Activated naive CD4-positive, alpha-beta T cell (primary cell): ENCODE measurements at places on chromosomes 6 and 20.

GRCh38 chr20:52529826-52530225 is 338.2 kb upstream of the ZFP64 start:
- DNase-seq, result no peak

GRCh38 chr6:159525445-159526025 is 167.5 kb downstream of the SOD2 start:
- DNase-seq, result no peak

DNA sequence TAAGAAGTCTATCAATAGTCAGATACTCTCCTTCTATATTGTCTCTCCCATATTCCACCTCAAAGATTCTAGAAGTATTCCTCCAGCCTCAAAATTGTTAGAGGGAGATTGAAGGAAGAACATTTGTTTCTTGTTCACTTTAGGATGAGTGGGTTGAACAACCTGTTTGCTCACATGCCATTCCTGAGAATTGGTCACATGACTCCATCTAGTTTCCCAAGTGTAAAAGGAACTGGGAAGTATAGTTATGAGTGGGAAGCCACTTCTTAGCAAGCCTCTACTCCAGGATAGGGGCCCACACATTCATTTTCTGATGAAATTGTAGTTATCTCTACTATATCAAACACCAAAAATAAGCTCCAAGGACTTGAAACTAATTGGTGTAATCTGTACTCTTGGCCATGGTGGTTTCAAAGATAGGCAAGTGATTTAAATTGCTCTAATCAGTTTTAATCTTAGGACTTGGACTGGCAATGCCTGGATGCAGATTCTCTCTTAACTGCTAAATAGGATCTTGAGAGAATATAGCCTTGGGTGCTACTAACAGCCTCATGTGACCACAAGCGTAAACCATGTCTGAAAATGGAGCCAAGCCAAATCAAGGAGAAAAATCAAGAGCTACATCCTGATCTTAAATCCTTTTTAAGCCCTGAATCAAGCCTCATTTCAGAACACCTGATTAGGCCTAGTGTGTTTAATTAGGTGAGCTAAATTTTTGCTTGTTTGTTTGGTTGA is 758.7 kb upstream of the MAN1A1 start:
- no peak for DNase-seq

DNA sequence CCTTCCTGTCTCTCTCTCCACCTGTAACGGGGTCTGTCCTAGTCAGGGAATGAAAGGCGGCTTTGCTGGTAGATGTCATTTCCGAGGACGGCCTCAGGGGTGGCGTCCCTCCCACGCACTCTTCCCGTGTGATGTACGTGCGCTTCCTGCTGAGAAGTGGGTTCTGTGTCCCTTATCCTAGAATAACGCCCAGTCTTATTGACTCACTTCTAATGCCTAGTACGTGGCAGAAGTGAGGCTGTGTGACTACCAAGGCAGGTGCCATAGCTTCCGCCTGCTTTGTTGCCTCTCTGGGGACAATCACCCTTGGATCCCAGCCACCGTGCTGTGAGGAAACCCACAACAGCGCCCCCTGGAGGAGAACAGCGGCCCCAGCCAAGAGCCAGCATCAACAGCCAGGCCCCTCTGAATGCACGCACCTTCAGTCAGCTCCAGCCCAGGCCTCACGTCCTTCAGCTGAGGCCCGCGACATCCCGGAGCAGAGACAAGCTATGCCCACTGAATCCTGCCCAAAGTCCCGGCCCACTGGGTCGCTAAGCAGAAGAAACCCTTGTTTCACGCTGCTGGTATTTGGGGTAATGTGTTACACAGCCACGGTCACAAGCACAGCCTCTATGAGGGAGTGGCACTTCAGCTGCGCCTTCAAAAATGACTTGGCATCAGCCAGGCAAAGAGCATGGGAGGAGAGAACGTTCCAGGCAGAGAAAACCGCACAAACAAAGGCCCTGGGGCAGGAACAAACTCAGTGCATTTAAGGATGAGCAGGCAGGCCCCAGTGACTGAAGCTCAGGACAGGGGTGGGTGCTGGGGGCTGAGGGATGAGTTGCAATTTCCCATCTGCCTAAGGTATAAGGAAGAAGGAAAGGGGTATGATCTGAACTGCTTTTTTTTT is 224.2 kb downstream of the NFATC2 start:
- peak; percentile 14 for DNase-seq

DNA sequence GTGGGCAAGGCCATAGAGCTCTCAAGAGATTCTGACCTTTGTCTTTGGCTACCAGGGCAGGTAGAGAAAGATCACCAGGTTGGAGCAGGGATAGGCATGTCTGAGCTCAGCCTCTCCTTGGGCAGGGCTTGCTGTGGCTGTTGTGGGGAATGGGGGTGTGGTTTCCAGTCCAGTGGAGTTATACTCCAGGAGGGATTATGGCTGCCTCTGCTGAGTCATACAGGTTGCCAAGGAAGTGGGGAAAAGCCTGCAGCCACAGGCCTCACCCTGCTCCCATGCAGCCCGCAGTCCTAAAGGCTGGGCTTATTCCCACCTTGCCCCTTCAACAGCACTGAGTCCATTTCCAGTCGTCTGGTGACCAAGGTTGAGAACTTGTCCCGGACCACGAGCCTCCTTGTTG is 21.9 kb downstream of the MEP1A start:
- no peak for DNase-seq

DNA sequence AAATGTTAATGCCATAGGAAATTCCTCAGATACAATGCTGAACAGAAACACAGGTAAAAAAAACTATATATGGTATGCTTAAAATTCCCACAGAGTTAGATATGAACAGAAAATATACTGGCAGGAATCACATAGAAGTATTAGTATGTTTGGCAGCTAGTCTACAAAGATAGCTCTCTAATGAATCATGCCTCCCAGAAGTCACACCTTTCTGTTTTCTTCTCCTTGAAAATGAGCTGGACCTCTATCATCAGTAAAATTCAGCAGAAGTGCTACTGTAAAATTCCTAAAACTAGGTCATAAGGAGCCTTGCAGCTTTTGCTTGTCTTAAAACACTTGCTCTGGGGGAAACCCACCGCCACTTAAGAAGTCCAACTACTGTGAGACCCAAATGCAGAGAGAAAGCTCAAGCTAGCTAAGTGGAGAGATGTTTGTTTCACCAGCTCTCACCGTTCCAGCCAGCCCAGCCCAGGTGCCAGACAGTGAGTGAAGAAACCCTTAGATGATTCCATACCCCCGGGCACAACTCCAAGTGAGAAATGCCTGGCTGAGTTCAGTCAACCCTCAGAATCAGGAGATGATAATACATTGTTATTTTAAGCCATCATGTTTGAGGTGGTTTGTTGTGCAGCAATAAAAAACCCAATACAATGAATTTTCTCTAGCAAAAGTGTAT is 43.0 kb downstream of the TSPYL4 start:
- no peak for DNase-seq

- no peak for DNase-seq
Observed at GRCh38 chr20:35199740-35200139, 26.8 kb upstream of the MMP24 start.

DNA sequence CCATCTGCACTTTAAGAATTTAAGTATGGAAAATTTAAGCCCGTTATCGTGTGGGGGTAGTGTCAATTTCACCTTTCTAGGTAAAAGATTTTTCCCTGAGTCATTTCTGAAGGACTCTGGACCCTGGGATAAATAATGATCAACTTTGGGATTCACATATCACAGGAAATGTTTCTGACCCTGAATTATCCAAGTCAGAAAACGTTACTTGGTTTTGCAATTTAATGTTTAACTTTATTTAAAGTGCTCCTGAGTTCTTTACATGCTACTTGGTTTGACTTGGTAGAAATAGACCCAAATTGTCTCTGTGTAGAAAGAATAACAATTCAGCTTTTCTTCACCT is 1.5 kb upstream of the SLC17A3 start:
- DNase-seq, result no peak

GRCh38 chr6:32046450-32047083 is 8.4 kb downstream of the CYP21A2 start:
- no peak for DNase-seq

- no peak for DNase-seq
Observed at GRCh38 chr6:85516168-85516567, 66.3 kb downstream of the NT5E start.

- DNase-seq, result no peak
Observed at GRCh38 chr6:6579281-6579680, 9.2 kb upstream of the LY86 start.

GRCh38 chr20:18614244-18614643 is 26.4 kb downstream of the DTD1 start:
- no peak for DNase-seq

- peak; percentile 21 for DNase-seq
Observed at GRCh38 chr6:156269751-156270369, 507.3 kb upstream of the ARID1B start.

DNA sequence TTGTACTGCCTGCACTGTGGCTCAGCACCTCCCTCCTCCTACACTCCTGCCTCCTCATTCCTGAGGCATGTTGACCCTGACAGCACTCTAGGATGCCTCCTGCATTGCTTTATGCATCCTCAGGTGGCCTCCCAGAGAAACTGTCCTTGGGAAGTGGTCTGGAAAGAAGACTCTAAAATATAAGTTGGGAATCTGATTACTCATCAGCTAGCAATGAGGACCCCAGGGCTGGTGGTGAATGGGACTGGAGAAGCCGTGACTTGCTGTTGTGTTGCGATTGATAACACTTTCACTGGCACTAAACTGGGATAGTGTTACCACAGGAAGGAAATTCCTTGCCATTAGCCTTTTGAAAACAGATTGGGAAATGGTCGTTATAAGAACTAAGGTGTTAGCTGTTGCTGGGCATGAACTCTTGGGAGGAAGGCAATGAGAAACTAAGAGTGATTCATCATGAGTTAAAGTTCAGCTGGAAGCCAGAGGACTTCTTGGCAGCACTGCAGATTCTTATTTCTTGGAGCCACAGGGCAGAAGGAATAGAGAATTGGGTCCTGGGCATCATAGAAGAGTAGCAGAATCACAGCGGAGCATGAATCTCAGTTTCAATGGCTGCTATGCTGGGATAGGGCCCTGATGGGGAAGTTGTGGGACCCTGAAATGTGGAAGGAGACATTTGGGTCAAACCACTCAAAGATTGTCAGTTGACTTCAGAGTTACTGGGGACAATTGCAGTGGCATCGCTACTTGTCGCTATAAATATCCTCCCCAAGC is 10.1 kb upstream of the SIRPD start:
- DNase-seq, result no peak

GRCh38 chr6:119040636-119041035 is 37.8 kb downstream of the FAM184A start:
- DNase-seq, result no peak

DNA sequence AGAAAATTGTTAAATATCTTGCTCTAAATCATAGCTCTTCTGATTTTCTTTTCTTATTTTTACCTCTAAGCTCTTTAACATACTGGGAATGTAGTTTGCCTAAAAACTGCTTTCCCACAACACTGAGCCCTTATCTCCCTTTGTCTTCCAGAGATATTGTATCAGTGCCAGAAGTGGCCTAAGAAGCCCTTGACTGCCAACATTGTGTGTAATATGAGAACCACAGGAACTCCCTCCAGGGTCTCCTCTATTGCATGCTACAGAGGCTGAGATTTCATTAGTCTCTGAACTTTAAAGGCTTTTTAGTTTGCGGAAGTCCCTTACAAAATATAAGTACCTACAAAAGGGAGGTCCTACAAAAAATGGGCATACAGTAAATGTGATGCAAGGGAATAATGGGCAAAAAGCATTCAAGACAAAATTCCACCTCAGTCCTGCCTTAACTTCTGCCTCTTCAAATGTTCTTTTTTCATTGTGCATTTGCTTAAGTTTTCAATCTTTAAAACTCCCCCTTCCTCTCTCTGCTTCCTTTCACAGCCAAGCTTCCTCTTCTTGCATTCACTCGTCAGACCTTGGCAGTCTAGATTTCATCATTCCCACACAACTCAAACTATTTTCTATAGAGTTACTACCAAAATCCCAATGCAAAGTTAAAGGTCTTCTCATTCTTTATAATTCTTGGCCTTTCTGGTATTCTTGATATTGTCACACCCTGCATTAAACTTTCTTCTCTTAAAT is 76.5 kb downstream of the ADGRG6 start:
- DNase-seq, result no peak

DNA sequence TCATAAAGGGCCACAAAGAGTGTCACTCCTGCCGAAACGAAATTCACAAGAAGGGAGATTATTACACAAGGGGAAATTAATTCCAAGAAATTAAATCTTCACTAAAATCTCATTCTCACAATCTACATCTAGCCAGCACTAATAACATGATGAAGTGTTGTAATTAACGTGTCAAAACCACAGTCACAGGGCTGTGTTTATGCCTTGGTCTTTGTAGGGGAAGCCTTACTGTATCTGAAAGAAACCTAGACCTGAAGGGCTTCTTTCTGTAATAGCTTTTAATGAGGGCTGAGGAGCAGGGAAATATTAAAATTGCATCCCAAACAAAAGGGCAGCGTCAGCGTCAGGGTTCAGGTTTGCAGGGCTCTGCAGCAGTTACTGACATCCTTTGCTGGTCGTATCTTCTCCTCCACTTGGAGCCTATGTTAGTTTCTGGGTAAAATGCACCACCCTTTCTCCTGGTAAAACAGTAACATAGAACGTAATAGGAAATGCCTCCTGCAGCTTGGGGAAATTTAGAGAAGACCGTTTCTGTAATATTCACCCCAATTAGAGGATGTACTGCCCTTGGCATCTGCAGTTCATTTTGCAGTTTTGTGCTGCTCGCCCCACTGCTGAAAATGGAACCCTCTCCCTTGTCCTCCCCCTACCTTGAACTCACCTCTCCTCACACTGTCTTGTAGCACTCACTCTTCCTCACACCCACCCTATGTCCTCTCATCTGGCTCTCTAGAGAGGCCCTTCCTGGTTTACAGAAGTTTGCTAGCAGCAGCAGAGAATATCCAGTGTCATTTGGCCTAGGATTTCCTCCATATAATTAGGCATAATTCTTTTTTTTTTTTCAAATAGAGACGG is 109.0 kb upstream of the TRAF3IP2 start:
- no peak for DNase-seq

- DNase-seq, result no peak
Observed at GRCh38 chr6:16851758-16852157, 90.5 kb upstream of the ATXN1 start.

DNA sequence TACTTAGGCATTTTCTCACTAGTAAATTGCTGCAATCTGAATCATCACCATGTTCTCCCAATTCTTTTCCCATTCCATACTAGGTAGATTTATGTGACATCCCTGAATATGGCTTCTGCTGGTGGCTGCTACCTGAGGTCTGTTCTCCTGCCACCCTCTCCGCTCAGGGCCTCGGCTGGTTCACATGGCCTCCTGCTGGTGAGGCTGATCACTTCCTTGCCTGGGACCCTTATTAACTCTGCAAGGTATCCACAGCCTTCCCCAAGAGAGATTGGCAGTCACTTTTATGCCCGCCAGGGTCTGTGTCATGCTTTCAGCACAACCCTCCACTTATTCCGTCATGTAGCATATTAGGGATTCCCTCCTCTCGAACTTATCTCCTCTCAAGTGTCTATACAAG is 424.5 kb upstream of the FLRT3 start:
- no peak for DNase-seq
